Thyroid gland (tissue), 4 donors: ENCODE measurements at places on chromosomes 3 and 15.
A peak's percentile ranks its signal among the peaks of the same experiment; 100 is the strongest.

DNA sequence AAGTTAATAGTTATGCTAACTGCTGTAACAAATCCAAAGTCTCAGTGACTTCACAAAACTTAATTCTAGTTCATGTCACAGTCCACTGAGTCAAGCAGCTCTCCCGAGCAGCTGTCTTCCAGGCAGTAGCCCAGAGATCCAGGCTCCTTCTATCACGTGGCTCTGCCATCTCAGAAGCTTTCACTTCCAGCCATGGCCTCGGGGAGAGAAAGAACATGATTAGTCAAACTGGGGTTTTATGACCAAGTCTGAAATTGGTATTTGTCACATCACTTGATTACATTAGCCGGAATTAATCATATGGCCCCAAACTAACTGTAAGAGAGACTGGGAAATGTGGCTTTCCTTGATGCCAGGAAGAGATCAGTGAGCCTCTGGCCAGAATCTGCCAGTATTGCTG is 70.2 kb upstream of the DGKG start:
- DNase-seq: peak; percentile 70

- peak; percentile 28 for DNase-seq
Observed at GRCh38 chr3:129398803-129399144, 29.7 kb downstream of the EFCAB12 start.

DNA sequence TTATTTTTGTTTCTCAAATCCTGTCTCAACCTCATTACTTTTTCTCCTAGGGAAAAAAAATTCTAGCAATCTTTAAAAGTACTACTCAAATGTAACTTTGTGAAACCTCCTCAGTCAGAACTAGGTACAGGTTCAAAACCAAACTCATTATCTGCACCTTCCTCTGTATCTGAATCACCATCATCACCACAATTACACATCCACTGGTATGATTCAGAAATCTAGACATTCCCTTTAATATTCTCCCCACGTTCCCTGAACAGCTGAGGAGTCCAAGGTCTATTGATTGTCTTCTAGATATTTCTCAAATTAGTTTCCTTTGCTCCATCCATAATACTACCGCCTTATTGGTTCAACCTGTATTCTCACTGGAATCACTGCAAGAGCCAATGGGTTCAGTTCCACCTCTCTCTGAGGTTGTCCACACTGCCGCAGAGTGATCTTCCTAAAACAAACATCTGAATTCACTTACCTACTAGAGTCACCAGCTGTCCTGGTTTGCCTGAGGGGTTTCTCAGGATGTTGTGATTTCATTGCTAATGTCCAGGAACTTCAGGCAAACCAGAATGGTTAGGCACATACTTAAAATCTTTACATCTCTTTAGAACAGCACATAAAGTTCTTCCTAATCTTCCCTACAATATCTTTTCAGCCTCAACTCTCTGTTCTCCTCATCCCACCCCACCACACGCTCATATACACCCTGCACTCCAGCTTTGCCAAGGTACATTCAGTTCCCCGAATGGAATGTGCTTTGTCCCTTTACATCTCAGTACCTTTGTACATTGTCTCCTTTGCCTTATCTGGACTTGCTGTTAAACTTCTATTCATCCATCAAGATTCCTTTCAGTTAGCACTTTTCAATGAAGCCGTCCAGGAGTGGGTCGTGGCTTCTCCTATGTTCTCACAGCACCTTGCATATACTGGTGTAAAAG is 24.2 kb downstream of the ATP13A4 start:
- no peak for DNase-seq

GRCh38 chr3:78736863-78737262 is 1030.9 kb downstream of the ROBO1 start:
- no peak for DNase-seq

GRCh38 chr3:126292318-126293070 is 64.7 kb downstream of the KLF15 start:
- no peak for DNase-seq

DNA sequence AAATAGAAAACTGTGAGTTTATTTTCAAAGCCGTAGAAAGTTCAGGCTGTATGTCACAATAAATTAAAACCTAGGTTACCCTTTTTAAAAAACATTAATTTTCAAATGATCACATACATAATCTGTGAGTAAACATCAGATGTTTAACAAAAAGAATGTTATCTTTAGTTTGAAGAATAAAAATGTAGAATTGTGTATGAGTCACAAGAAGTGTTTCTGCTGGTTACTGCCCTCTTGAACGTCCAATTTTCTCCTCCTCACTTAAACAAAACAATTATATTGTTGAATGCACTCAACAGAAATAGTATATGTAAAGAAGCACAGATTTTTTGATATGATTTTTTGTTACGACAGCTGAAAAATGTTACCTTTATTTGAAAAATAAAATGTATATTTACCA is 855.1 kb downstream of the ROBO1 start:
- no peak for DNase-seq

DNA sequence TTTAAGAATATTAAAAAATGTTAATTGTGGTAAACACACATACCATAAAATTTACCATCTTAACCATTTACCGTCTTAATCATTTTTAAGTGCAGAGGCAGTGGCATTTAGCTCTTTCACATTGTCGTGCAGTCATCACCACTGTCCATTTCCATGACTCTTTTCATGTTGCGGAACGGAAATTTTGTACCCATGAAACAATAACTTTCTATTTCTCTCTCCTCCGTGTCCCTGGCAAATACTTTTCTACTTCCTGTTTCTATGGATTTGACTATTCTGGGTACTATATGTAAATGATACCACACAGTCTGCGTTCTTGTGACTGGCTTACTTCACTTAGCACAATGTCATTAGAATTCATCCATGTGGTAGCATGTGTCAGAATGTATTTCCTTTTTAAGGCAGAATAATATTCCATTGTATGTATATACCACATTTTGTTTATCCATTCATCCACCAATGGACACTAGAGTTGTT is 27.9 kb downstream of the AKAP13 start:
- no peak for DNase-seq

DNA sequence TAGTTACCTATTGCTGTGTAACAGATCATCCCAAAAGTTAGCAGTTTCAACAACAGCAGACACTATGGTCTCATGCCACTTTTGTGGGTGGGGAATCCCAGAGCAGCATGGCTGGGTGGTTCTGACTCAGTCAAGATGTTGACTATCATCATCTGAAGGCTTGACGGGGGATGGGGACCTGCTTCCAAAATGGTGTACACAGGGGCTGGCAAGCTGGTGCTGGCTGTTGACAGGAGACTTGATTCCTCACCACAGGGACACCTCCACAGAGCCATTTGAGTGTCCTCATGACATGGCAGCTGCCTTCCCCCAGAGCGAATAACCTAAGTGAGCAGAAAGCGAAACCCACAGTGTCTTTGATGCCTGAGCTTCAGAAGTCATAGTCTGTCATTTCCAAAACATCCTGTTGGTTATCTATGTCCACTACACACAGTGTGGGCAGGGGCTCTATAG is 19.1 kb downstream of the DNAJB8 start:
- DNase-seq: no peak

DNA sequence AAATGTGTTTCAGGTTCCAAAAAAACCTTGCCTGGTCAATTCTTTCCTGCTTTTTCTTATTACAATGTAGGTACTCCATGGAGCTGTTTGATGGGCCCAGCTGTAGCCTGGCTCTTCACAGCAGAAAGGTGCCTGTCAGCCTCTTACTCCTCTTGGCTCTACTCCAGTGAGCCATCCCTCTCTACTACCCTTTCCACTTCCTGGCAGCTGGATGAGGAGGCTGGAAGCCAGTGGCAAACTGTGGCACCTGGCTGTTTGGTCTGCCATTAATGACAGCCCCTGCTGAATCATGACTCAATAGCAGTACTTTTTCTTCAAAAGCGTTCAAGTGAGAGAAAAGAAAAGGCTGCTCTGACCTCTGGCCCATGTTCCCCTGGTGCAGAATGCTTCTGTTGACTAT is 618.1 kb downstream of the PYDC2 start:
- no peak for DNase-seq

DNA sequence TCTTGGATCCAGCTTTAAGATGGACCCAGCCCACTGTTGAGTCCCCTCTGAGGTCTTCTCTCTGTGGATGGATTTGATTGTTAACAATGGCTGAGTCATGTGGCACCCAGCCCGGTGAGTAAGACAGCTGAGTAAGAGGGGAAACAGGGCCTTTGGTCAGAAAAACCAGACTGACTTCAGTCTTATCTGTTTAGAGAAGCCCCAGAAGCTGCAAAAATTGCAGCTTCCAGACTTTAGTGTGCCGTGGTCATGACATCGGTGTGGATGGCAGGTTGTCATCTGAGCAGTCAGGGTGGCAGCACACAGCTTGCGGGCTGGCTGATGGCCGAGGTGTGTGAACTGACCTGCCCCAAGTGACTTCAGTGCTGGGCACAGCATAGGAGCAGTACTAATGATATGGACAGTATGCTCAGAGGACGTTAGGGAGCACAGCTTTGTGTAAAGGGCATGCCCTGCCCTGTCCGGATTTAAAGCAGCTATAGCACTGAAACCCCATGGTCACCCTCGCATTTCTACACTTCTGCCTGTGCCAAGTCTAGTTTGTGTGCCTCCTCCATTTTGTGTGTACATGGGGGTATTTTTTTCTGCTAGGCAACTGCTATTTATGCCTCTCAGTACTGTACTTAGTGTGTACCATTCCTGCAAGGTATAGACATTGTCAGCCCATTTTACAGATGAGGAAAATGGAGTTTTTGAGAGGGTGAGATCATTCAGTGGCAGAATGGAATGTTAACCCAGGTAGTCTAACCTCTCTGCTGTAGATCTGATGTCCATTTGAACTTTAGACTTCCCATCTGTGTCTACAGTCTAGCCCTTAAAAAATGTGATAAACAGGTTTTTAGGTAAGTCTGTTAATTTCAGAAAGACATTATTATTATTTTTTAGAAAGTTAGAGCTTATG is 44.4 kb downstream of the FLNB start:
- DNase-seq: peak; percentile 80

DNA sequence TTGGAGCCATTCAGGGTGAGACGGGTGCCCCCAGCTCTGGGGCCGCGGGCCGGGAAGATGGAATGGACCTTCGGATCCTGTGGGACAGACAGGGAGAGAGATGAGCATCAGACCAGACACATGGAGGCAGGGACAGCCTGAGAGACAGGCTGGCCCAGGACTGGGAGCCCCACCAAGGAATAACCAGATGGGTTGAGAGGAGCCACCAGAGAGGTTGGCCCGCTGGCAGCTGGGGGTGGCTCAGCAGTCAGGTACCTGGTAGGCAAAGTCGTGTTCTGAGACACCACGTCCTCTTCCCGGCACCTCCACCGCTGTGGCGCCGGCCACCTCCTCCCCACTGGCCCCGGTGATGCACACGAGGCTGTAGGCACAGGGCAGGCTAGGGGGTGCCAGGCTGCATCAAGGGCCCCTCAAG is 13.8 kb downstream of the PLXNB1 start:
- DNase-seq: no peak

DNA sequence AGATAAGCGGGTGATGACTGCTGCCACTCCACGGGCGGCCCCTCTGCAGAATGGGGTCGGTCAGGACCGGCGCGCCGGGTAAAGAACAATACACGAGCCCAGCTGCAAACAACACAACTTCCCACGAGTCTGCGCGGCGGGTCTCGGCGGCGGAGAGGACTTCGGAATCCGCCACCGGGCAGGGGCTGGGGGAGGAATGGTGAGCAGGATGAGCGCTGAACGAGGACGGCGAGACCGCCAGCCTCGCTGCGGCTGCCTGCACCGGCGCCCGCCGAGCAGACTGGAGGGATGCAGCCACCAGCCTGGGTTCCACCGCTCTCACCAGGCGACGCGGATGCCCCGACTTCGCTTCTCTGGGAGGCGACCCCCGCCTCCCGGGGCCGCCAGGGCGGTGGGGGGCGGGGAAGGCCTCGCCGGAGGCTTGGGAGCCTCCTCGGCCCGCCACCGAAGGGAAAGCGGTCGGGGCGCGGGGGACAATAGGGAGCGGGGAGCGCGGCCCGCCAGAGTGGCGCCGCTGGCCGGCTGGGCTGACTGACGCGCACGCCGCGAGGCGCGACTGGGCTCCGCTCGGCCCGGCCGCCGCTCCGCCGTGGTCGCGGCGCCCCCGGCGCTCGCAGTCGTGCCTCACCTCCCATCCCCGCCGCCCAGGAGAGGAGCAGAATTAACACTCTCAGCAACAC is 515 bp downstream of the ADAM10 start:
- DNase-seq: peak; percentile 50

- no peak for DNase-seq
Observed at GRCh38 chr15:99322643-99323405, 71.5 kb downstream of the LRRC28 start.

GRCh38 chr3:70833239-70833960 is 521.0 kb upstream of the MDFIC2 start:
- no peak for DNase-seq

- DNase-seq: no peak
Observed at GRCh38 chr3:13556917-13557316, 8.0 kb downstream of the FBLN2 start.
